IgD-negative memory B cell (primary cell): ENCODE measurements at places on chromosomes 11 and 22. TPM values are rescaled to one million over a fixed set of nuclear protein-coding genes. Genes with fewer than 3 reads are reported as not detected.

CNTN5 gene
- polyA plus RNA-seq = not detected

OR8H1 gene
- not detected for polyA plus RNA-seq

CABP4 gene
- 3.9 TPM for polyA plus RNA-seq

SAA4 gene
- not detected for polyA plus RNA-seq

PTPRJ gene
- polyA plus RNA-seq = 8.1 TPM

IL18 gene
- 0.65 TPM for polyA plus RNA-seq

GPR137 gene
- polyA plus RNA-seq = 19.7 TPM

FOLR2 gene
- 16.1 TPM for polyA plus RNA-seq

IGLL5 gene
- 195 TPM for polyA plus RNA-seq

ARAP1 gene
- polyA plus RNA-seq = 20.7 TPM

SEPTIN3 gene
- 0.05 TPM for polyA plus RNA-seq

MCHR1 gene
- not detected for polyA plus RNA-seq

LIPT2 gene
- 15.6 TPM for polyA plus RNA-seq

ST3GAL4 gene
- 3.6 TPM for polyA plus RNA-seq

NPAS4 gene
- not detected for polyA plus RNA-seq

GDPD5 gene
- polyA plus RNA-seq = 27.8 TPM

KIRREL3 gene
- not detected for polyA plus RNA-seq

CECR2 gene
- polyA plus RNA-seq = not detected

BRSK2 gene
- not detected for polyA plus RNA-seq

OR52I2 gene
- polyA plus RNA-seq = not detected

DBX1 gene
- polyA plus RNA-seq = not detected

OR52L1 gene
- not detected for polyA plus RNA-seq

STIM1 gene
- 22.1 TPM for polyA plus RNA-seq

RIMBP3C gene
- 0.29 TPM for polyA plus RNA-seq

C11orf97 gene
- polyA plus RNA-seq = not detected

BBOX1 gene
- not detected for polyA plus RNA-seq

LRRC4C gene
- polyA plus RNA-seq = not detected

PHETA2 gene
- 1.6 TPM for polyA plus RNA-seq
